ENCODE measurements at places on chromosomes 5 and 9.

DNA sequence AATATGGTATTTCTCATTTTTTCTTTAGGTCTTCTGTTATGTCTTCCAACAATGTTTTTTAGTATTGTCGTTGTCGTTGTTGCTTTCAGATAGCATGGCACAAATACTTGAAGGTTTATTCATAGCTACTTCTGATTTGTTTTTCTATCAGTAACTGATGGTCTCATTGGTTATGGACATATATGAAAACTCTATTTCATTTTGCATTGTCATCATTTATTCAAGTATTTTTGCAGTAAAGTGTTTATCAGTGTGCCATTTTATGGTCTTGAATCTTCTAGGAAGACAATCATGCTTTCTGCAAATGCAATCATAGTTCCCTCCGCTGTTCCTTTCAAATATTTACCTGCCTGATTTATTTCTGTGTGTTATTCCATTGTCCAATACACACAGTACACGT lies 44.0 kb upstream of the PRUNE2 start:
- no peak for DNase-seq

- no peak for DNase-seq
Observed at GRCh38 chr5:18032744-18033143, 398.5 kb downstream of the TAF11L14 start.

DNA sequence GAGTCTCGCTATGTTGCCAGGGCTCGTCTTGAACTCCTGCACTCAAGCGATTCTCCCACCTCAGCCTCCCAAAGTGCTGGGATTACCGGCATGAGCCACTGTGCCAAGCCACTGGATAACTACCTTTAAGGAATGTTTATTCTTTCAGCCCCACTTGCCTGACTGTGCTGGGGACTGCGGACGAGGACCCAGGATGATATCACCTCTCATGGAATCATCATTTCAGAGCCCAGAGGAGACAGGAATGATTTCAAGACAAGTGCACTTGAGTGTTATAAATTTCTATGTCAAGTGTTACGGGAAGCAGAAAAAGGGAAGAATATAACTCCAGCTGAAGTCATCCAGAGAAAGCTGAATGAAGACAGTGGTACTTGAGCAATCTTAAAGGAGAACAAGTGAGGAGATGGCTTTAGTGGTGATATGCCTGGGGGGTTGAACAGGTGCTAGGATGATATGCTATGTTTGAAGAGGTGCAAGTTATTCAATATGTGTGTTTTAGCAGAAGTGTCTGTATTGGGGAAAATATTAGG lies 109.3 kb downstream of the DCP2 start:
- no peak for DNase-seq

DNA sequence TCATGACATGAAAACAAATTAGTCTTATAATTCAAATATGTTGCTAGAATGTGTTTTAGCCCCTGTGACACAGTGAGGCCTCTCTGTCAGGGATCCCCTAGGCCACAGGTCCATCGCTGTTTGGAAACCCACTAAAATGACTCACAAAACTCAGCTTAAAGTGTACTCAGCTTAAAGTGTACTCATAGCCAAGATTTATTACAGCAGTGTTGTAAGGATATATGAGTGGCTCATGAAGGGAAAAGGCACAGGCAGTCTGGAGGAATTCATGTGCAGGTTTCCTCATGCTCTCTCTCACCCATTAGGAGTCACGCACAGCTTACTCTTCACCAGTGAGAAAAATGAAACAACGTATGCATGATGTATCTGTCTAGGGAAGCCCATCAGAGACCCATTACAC lies 24.4 kb upstream of the TGFBI start:
- DNase-seq: no peak

- no peak for DNase-seq
Observed at GRCh38 chr9:3733039-3733408, 207.2 kb upstream of the RFX3 start.

Data from NCI-H2081 (cell line).